NCI-H187 (cell line): ENCODE measurements at places on chromosomes 5 and 9.

GRCh38 chr5:2187156-2187555 is 304.4 kb upstream of the IRX4 start:
- no peak for DNase-seq

DNA sequence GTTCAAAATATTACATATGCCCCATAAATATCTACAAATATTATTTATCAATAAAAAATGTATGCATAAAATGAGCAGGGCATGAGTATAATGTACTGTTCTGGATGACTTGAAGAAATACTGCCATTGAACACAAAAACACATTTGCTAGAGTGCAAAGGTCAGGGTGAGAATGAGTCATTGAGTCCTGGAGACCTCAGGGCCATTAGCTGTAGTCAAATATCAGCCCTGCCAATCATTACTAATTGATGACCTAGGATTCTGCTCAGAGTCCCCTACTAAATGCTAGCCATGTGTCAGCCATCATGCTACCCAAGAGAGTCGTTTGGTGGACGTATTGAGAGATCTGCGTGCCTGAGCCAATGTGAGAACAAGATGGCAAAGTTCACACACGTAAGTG is 80.3 kb upstream of the FAM169A start:
- no peak for DNase-seq

- DNase-seq, result no peak
Observed at GRCh38 chr5:17912794-17913193, 278.5 kb downstream of the TAF11L14 start.

DNA sequence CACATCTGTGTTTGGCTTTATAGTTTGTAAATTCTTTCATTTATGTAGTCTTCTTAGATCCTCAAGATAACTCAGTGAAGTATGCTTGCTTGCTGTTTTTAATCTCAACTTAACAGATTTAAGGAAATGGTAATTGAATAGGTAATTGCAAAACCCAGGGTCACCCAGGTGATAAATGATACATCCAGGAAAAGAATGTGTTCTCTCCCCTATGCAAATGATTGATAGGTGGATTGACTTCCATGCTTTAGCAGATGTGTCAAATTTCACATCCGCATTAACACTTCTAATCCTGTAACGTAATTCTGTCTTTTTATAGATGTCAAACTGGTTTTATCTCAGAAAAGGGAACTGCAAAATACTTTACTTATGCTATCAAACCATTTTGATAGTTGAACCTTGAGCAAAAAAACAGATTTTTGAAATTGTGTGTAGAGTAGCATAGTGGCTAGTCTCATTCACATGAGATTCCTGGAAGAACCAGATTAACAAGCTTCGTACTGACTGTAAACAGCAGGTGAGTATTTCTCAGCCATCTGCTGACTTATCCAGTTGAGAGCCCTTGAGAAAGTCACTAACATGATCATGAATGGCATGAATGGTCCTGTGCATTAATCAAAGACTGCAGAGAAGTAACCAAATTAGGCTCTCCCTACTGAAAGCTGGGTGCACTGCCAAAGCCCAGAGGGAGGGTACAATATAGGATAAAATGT is 86.7 kb upstream of the PAM start:
- DNase-seq, result peak; percentile 79

GRCh38 chr5:152092580-152092979 is 167.9 kb upstream of the GLRA1 start:
- no peak for DNase-seq

DNA sequence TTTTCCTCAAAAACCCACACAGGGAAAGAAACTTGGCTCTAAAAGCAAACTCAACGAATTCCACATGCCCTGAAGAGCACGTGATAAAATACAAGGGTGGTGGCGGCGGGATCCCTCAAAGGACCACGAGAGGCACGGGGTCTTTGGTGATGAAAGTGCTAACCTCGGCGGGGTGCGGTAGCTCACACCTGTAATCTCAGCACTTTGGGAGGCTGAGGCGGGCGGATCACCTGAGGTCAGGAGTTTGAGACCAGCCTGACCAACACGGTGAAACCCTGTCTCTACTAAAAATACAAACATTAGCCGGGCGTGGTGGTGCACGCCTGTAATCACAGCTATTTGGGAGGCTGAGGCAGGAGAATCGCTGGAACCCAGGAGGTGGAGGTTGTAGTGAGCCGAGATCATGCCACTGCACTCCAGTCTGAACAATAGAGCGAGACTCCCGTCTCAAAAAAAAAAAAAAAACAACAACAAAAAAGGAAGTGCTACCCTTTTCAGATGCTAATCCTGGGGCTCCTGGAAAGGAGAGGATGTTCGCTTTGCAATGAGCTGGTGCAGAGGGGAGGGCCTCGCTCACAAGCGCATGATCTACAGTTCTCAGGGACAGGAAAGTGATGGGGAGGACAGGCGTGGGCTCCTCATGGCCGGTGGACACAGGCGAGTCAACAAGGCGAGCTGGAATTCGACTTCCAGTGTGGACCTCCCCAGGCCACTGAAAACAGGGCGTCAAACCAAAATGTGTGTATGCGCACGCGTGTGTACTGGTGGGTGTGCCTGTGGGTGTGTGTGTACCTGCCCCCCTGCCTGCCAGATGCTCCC is 54.1 kb downstream of the USP20 start:
- no peak for DNase-seq

DNA sequence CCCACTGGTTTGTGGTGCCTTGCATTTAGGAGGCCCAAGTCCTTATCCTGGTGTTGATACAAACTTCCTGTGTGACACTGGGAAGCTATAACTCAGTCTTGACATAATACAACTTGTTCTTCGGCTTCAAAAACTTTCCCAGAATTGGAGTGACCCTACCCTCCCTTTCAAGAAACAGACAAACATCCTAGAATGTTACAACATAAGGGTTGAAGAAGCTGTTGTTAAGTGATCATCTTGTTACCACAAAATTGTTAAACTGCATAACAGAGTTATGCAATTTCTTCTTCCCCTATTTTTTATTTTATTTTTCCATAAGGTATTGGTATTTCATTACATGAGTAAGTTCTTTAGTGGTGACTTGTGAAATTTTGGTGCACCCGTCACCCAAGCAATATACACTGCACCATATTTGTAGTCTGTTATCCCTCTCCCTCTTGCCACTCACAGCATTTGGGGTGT is 21.3 kb downstream of the TLR4 start:
- DNase-seq, result no peak

- no peak for DNase-seq
Observed at GRCh38 chr5:33482335-33482734, 41.6 kb downstream of the TARS1 start.

GRCh38 chr5:124902097-124902821 is 155.8 kb upstream of the ZNF608 start:
- DNase-seq, result no peak

DNA sequence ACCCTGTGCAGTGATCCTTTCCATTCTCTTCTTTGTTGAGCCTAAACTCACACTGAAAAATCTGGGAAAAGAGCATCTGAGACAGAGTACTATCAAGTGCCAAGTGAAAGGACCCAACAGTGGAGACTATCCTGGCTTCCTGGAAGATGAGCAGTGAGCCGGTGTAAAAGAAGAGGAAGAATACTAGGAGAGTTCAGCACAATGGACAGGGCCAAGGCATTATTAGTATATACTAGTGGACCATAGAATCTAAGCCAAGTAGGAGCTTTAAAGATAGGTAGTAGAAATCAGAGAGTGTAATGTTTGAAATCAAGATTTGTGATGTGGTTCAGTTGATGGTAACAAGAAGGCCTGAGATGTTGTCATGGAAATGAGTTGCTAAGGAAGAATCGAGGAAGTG is 140.8 kb downstream of the CAMK4 start:
- DNase-seq, result no peak

DNA sequence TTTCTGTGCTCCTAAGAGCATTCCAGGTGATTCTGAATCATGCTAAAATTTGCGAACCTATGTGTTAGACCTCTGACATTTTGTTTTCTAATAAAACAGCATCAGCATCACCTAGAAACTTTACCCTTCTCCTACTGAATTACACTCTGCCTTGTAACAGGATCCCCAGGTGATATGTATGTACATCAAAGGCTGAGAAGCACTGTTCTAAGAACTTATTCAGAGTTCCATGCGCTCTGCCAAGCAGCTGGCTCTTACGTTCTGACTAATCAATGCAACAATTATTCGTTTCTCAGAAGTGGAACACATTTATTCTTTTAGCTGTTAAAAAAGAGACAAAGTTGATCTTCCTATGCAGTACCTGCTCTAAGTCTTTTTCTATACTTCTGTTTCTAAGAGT is 228.6 kb downstream of the SLF1 start:
- no peak for DNase-seq

DNA sequence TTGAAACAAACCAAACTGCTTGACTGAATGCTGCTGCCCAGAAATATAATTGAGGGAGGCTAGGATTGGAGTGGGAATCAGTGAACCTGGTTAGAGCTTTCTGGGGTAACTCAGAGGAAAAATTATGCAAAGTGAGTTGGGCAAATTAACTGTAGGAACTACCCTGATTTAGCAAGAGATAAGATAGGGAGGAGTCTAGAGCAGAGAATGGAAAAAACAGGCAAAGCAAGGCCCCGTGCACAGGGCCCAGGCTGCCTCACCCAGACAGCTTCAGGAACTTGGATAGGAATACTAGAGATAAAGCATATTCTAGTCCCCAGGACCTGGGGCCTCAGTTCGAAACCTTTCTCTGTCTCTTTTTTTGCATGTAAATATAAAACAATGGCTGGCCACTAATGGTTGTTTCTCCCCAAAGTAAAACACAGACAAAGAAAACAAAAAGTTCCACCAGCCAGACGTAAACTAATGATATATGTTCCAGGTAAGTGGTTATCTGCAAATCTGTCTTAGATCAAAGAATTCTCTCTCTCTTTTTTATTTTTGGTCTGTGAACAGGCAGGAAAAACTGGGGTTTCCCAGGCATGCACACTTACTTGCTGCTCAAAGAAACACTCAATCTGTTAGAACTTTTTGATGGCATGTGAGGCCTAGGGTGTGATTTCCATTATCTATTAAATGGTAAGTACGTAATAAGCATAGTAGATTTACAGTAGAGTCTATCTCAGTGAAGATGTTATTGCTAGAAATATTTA is 168.1 kb upstream of the MAP3K1 start:
- no peak for DNase-seq
